Stimulated activated CD8-positive, alpha-beta memory T cell treated with anti-CD3 and anti-CD28 coated beads, Interleukin-7, amount 100 ng/mL, for 24 hours (primary cell): ENCODE measurements at places on chromosomes 2 and 18.

DNA sequence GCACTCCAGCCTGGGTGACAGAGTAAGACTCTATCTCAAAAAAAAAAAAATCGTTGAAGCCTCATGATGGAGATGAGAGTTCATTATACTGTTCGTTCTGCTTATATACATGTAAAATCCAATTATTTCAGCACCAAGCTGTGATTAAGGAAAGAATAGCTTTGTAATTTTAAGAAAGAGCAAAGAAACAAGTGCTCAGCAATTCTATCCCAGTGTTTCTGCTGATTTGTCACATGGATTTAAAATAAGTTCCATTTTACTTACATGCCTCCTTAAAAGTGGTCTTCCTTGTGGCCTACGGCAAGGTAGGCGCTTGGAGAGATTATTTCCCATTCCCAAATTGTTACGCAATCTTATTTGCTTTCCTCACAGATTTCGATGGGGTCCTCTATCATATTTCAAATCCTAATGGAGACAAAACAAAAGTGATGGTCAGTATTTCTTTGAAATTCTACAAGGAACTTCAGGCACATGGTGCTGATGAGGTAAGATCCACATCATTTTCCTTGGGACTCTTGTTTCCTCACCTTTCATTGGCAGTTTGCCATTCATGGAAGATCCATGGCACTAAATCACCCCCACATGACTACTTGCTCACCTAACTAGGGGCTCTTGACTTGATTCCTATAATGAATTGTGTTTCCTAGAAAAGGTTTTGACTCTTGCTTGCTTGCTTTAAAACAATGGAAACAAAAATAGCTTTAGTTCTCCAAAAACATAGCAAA lies 11.5 kb downstream of the ARPC2 start:
- DNase-seq: no peak

- no peak for DNase-seq
Measured at GRCh38 chr2:148720501-148721001, 76.0 kb downstream of the EPC2 start.

GRCh38 chr2:182897137-182897536 lies 30.7 kb upstream of the FRZB start:
- DNase-seq: no peak

- DNase-seq: no peak
Measured at GRCh38 chr2:75108937-75109482, 90.3 kb downstream of the TACR1 start.

DNA sequence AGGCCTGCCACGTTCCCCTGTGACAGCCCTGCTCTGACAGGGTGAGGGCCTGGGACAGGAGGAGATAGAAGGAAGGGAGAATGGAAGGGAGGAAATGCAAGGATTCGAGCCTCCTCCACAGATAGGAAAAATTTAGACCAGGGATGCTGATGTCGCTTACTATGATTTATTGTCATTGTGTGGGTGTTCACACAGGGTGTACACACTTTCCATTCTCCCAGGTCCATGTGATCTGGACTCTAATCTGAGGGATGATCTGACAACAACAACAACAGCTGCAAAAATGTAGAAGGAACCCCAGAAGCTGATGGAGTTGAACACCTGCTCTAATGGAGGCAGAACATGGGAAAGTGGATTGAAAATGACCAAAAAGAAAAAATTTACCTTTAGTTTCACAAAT lies 231.7 kb upstream of the TNP1 start:
- DNase-seq: no peak

- no peak for DNase-seq
Measured at GRCh38 chr2:189629531-189630453, 31.5 kb upstream of the ASNSD1 start.

DNA sequence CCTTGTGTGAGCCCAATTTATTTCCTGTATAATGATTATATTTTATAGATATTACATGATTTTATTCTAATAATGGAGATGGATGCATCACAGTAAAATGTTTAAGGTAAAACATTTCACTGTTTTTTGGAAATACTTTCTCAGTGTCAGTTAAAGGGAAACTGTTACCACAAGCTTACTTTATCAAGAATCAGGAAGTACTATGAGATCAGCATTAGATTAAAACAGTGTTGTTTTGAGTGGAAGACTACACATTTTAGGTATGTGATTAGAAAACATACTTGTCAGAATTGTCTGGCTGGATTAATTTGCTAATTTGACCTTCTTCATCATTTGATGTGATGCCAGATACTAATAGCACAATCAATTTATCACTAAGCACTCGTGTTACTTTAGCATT lies at the start of gene HRH4:
HRH4 (plus strand) TSS at position 250 of the 400 bp plus-strand sequence; CDS start at position 342, 92 bp downstream.
- no peak for DNase-seq

GRCh38 chr2:155368934-155369333 lies 670.4 kb downstream of the KCNJ3 start:
- no peak for DNase-seq

DNA sequence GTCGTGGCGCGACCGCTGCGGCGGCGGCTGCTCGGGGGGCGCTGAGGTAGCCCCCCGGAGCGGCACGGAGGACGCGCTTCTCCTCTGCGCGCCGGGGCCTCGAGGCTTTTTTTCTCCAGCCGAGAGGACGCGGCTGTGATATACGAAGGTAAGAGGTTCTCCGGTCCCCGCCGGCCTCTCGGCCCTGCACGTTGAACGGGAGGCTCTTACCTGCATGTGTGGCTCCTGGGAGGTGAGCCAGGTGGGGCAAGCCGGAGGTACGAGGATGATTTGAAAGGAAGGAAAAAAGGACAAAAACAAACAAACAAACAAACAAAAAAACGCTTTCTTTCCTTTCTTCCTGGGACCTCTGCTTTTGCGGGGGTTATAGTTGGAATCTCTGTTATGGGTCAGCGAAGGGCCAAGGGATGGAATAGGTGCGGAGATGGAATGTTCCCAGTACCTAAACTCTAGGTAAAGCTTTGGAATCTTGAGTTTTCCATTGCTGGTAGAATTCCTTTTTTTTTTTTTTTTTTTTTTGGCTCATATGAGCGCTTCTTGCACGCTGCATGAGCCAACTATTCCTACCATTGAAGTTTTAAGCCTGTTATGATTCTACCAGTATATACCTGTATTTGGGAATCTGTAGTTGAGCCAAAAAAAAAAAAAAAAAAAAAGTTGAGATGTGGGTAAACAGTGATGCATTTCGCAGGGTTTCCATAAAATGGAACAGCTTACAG lies 674 bp downstream of the PTPN4 start:
- DNase-seq: no peak

- DNase-seq: no peak
Measured at GRCh38 chr2:8740136-8740535, 58.3 kb downstream of the ID2 start.

GRCh38 chr2:48414980-48415835 lies 114.7 kb upstream of the STON1 start:
- no peak for DNase-seq

GRCh38 chr2:216389570-216389969 lies 17.3 kb upstream of the MARCHF4 start:
- no peak for DNase-seq

GRCh38 chr2:152083202-152083875 lies 15.5 kb downstream of the CACNB4 start:
- DNase-seq: no peak

- no peak for DNase-seq
Measured at GRCh38 chr2:88597168-88597567, 30.1 kb downstream of the EIF2AK3 start.

GRCh38 chr2:46857871-46858701 lies 57.5 kb downstream of the MCFD2 start:
- DNase-seq: no peak

DNA sequence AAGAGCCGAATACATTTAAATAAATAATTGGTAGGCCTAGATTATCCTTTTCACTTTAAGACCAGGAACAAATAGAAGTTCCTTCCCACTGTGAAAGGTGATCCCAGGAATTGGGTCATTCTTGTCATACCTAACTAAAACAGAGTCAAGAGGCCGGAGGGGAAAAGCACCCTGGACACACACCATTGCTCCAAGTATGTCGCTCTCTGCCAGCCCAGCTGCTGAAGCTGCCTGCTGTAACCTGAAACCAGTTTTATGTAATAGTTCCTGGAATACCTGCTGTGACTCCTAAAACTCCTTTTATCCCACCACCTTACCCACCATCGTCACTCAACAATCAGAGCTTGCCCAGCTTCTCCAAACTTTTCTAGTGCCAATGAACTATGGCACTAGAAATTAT lies 217.1 kb downstream of the PTPRM start:
- no peak for DNase-seq
